OCI-LY7 (cell line): ENCODE measurements at places on chromosomes 1 and 21.

DNA sequence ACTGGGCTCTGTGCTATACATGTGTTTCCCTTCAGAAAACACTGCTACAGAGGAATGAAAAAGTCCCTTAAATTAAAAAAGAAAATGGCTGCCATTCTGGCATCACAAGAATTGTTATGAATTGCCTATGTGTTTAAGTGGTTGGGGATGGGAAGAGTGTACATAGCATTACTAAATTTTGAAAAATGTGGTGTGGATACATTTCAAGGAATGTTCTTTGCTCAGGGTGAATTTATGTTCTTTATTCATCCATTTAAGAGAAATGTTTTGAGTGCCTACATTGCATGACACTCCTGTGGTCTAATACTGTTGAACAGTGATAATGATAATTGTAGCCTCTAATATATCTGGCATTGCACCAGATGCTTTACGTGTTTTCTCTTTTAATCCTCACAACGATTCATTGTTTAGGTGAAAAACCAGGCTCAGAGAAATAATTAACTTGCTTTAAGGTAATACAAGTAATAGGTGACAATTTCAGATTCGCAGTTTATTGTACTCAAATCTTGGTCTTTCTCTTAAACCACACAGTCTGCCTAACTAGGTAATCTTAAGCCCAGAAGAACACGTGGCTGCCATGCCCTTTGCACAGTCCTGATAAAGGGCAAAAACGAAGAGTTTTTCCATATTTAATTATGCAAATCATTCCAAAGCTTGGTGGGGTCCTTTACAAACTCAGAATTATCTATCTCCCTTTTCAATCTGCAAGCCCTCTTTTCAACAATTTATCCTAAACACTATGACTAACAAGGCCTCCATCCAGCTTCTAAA, 31.5 kb downstream of the DPT start:
- DNase-seq, result no peak

GRCh38 chr1:201143726-201144635, 10.3 kb downstream of the TMEM9 start:
- DNase-seq, result no peak

GRCh38 chr21:37788503-37788902, 127.8 kb downstream of the KCNJ6 start:
- DNase-seq, result no peak

DNA sequence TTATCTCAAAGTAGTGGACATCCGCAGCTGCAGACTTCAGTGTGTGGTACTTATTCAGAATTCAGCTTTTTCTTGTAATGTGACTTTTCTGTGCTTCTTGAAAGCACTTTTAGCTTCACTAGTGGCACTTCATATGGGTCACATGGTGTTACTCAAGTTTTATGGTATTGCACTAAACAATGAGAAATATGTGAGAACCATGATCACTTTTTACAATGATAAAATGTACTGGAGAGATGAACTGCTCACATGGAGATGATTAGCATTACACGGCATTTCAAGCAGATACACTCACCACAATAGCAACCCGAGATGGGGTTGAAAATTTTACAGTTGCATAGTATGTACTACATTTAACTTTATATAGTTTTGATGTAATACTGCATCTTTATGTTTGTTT, 40.1 kb upstream of the GPR52 start:
- DNase-seq, result no peak

DNA sequence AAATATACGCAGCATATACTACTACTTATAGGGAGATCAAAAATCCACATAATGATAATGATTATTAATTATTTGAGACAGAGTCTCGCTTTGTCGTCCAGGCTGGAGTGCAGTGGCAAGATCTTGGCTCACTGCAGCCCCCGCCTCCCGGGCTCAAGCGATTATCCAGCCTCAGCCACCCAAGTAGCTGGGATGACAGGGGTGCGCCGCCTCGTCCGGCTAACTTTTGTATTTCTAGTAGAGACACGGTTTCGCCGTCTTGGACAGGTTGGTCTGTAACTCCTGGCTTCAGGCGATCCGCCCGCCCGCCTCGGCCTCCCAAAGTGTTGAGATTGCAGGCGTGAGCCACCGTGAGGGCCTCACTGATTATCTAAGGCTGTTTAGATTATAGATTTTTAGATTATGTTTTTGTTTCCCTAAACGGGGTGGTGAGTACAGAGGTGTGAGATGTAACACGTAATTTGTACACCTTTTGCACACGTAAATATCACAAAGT, 548 bp upstream of the SLC25A33 start:
- no peak for DNase-seq

- DNase-seq, result no peak
Observed at GRCh38 chr1:150775276-150775675, 9.7 kb upstream of the CTSS start.

DNA sequence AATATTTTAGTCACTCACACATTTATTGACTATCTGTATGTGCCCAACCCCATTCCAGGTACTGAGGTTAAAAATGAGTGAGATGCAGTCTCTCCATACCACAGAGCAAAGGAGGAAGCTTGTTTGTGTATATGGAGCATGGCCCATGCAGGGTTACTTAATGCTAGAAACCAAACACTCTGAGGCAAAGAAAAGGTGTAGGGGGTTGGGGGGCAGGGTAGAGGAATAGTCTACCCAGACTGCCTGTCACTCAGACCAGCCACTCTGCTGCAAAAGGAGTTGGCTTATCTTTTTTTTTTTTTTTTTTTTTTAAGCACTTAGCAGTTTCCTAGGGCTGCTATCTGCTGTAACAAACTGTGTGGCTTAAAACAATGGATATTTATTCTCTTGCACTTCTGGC, 19.8 kb downstream of the PGM1 start:
- DNase-seq, result no peak
